ENCODE measurements at places on chromosomes 5 and 9.

DNA sequence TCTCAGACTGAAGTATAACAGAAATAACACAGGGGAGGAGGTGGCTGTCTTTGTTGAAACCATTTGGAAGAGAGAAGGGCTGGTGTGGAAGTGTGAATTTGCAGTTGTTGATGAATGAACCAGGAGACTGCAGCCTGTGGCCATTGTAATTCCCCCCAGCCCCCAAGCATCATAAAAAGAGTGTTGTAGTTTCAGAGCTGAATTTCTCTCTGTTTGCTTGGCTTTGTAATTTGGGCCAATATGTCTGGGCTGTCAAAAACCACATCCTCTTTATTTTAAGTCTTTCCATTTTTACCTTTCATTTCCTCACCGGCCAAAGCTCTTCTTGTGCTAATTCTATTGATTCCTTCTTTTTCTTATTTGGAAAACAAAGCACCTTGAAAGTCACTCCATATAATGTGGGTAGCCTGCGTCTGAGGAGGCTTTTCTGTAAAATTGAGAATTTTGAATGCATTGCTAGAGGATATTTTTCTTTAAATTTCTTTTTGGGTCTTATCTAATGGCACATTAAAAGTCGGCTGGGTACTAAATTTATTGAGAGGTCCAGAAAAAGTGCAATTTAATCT is 383.3 kb downstream of the OSTF1 start:
- DNase-seq = no peak

GRCh38 chr9:83299571-83299970 is 236.6 kb upstream of the RASEF start:
- no peak for DNase-seq

DNA sequence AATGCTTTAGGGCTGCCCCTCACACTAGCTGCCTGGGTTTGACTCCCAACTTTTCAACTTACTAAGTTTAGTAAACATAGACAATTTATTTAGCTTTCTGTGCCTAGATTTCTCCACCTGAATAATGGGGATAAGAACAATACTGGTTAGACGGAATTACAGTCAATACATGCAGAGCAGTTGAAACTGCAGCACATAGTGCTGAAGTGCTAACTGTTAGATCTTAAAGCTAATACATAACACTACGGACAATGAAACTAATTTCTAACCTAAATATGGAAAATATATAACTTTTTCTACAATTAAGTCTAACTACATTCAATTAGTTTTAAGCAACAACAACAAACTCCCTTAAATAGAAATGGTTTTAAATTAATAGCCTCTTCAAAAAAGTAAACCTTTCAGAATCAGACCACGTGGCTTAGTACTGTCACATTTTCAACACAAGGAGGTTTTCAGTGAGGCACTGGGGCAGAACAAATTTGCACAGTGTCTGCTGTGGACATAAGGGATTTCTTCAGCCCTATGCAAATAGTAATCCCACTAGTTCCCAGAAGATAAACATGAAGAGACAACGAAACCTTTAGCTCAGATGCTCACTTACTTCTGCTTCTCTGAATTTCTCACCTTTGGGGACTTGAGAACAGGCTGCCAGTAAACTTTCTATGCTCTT is 293.4 kb downstream of the EDIL3 start:
- peak; percentile 20 for DNase-seq

GRCh38 chr9:123434619-123435240 is 78.7 kb downstream of the CRB2 start:
- peak; percentile 66 for DNase-seq

GRCh38 chr9:125241863-125242739 is 958 bp upstream of the HSPA5 start:
- DNase-seq = no peak

DNA sequence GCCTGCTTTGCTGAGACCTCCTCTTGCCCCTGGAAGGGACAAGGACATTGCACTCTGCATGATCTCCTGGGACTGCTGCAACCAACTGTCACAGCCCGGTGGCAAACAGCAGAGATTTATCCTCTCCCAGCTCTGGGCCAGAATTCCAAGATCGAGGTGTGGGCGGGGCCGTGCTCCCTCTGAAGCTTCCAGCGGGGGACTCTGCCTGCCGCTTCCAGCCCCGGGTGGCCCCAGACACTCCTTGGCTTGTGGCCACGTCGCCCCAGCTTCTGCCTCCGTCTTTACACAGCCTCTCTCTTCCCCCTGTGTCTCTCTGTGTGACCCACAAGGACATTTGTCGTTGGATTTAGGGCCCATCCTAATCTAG is 67.1 kb downstream of the COL5A1 start:
- DNase-seq = peak; percentile 40

GRCh38 chr5:34929720-34930461 is 532 bp downstream of the DNAJC21 start:
- DNase-seq = peak; percentile 87

GRCh38 chr9:78103971-78104433 is 72.4 kb upstream of the GNAQ start:
- no peak for DNase-seq

- DNase-seq = no peak
These were observed 24.6 kb downstream of the MFAP3 start for GRCh38 chr5:154063372-154063771.

DNA sequence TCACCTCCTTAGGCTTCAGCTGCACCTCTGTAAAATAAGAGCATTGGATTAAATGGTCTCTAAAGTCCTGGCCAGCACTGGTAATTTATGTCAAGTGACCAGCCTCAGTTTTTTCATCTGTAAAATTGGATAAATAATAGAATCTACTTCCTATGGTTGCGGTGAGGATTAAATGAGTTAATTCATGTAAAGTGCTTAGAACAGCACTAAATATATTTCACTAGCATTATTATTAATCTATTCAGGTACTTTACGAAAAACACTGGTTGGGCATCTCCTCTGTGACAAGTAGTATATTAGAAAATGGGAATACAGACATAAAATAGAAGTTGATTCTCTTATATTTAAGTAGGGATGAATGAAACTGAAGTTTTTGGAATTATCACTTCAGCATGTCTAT is 13.8 kb upstream of the TMEM245 start:
- no peak for DNase-seq

GRCh38 chr5:81986126-81986525 is 14.3 kb downstream of the ATG10 start:
- no peak for DNase-seq

- DNase-seq = no peak
These were observed 284.5 kb upstream of the NUDT12 start for GRCh38 chr5:103847060-103847459.

DNA sequence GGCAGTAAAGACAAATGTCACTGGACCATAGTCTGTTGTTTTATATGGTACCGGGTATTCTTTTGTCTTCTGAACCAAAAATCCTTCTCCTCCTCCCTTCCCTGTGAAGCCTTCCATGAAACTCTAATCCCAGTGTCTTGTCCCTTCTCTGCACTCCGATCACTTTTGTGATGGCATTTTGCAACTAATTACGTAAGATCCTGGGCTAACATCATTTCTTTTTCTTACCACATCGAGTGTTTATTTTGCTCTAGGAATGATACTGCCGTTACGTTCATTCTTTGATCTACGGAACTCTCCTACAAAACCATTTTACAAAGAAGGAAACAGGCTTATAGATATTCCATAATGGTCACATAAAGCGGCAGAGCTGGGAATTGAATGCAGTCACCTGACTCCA is 33.7 kb downstream of the SNX18 start:
- no peak for DNase-seq

- no peak for DNase-seq
These were observed 168.1 kb downstream of the EFNA5 start for GRCh38 chr5:107502676-107503060.

DNA sequence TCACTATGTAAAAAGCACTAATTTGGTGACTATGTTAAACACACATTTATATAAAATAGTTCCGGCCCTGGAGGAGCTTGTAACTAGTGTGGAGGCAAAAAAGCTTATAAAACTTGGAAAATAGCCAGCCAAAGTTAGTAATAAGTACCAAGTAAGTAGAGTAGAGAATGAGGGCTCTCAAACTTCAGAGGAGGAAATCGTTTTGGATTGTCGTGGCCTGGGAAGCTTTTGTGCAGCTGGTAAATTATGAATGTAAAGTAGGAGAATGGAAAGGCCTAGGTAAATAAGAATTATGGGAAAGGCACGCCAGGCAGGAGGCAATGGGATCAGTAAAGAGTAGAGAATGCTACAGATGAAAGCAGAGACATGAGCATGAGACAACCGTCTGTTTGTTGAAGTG is 832.7 kb upstream of the ZNF608 start:
- DNase-seq = no peak

DNA sequence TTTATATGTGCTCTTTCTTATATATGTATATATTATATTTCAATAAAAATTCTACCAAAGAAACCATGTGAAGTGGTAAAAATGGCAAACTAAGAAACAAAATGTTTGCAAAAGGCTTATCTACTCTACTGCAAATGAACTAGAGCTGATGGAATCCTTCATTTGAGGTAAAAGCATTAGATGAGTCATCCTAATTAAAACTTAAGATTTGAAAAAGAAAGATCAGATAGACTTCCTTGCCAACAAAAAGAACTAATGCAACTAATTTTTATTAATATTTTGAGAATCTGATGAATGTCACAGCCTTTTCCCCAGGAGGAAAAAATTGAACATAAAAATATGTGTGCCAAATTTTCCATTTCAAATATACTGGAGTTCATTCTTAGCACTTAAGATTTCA is 84.1 kb upstream of the SLCO4C1 start:
- DNase-seq = no peak

DNA sequence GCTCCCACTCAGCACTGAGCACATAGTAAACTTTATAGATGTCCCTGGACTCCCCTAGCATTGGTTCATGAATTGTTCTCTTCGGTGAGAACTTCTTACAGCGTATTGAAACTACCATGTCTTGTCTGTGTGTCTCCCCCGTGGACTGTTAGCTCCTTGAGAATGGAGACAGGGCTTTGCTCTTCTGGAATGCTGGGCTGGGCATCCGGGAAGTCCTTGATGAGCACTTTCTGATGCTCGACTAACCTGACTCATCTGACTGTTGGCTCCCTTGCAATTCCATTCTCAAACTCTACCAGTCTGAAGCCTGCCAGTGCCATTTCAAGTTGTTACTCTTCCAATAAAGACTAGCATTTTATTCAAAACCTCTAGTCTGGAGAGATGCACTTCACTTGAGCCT is 15.0 kb upstream of the PFDN1 start:
- no peak for DNase-seq

DNA sequence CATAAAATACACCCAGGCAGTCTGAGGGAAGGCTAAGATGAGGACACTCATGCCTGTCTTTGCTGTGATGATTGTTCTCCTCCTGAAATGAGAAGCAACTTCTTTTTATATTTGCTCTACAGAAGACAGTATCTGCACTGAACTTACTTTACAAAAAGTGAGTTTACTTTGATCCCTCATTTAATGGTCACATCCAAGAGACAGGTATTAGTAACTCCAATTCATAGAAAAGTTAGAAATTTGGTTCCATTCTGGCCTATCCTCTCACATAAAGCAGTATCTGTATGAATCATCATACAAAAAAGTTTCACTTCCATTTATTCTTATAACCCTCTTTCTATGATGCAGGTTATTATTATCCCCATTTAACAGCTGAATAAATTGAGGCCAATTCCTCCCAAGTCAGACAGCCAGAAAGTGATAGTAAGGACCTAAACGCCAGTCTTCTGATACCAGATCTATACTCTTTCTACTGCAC is 15.2 kb downstream of the TSTD2 start:
- no peak for DNase-seq

DNA sequence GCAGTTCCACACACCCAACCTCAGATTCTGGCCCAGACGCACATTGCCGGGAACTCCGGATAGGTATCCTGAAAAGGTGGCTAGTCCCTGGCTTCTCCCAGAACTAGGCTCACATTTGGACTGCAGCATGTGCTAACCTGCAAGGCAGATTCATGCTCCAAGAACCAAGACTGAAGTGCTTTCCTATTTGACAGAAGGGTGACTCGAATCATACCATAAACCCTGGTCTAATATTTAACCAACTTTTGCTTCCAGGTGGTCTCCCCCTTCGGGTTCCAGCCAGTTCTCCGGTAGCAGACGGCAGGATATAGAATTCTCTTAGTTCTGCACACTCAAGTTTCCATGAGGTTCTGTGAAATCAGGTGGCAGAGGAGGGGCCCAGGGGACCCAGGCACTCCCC is 7.6 kb downstream of the PTGES start:
- no peak for DNase-seq

DNA sequence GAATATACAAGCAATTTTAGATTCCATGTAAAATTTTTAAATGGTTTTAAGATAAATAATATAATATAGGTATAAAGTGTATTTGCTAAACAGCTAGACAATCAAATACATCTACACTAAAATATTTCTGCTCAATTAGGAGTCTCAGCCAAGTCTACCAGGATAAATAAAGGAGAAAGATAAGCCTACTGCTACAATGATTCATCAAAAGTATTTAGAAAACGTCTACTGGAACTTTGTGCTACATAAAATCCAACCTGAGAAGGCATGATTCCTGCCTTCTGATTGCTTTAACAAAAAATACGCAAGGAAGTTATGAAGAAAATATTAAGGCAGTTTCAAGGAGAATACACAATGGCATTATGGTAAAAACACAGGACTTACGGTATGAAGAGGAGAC is 570.6 kb downstream of the EFNA5 start:
- no peak for DNase-seq

DNA sequence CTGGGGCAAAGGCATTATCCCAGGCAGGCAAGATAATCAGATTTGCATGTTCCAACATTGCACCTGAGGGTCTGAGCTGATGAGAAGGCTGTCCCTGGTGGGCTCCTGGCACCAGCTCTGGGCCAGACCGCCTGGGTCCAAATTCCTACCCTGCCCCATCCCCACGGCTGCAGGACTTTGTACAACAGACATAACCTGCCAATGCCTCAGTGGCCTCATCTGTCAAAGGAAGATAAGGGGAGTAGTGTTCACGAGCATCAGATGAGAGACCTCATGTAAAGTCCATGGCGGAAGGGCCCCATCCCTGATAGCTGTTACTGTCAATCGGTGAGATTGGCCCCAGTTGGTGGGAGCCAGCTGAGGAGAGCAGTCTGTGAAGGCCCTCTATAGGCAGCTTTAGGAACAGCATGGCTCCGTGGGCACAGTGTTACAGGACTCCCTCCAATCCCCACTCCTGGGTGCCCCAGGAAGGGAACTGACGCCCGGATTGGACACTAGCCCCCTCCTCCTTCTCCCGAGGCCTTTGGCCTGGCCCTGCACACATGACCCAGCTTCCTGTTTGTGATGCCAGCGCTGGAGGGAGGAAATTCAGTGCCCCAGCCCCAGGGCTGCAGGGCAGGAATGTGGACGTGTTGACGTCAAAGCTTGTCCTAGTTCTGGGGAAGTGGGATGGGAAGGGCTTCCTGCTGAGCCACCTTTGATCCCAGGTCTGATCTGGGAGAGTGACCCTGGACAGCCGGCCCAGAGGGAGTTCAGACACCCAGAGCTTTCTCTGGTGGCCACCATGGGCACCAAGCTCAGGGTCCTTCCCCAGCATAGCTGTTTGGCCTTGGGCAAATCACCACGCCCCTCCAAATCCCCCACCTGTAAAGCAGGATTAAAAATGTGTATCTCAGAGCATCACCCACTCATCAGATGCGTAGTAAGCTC is 56.2 kb downstream of the DUSP1 start:
- peak; percentile 85 for DNase-seq
